Erythroblast (primary cell): ENCODE measurements at places on chromosomes 7 and 10.

DNA sequence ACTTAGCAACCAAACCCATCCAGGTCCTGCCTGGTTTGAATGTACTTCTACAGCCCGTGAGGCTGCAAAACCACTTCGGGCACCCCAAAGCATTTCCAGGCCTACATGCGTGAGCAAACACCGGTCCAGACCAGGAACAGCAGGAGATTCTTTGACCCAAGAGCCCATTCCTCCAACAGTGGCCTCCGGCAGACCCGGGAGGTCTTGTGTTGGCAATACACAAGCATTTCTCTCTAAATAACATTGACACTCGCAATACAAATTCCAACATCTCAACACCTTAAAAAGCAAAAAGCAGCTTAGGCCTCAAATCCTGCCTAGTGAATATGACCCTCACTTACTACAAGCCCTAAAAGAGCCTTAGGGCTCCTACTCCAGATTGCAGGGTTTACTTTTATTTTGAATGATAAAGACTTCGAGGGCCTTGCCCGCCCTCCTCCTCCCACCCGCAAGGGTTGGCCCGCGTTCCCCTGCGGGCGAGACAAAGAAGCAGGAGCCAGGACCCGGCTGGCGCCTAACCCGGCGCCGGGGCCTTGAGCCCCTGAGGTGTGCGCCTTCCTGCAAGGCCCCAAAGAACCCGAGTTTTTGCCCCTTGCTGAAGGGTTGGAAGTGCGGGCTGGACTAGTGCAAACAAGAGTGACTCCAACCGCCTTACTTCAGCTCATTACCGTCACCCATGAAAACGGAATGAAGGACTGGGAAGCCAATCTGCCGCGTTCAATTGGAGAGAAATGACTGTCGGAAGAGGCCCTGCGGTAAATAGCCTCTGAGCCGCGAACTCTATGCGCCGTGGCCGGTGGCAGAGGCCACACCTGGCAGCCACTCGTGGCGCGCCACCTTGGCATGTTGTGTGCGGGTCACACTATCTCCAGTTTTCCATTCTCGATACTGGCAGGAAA, 3.4 kb upstream of the DLX6 start:
- no peak for DNase-seq

DNA sequence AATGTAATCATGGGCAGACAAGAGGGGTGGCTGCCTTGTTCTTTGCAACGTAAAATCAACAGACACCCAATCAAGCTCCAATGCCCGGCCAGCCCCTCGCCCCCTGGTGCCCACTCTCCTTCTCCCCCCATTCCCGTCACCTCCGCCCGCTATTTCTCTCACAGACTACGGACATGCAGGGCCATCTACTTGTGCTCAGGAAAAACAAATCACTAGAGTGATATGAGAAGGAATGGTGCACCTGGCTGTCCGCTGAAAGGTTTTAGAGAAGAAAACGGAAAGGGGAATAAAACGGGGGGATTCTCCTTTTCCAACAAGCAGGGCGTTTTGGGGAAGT, 396 bp downstream of the GRM8 start:
- DNase-seq, result no peak

GRCh38 chr10:61081301-61081700, 137.3 kb upstream of the RHOBTB1 start:
- DNase-seq, result no peak

DNA sequence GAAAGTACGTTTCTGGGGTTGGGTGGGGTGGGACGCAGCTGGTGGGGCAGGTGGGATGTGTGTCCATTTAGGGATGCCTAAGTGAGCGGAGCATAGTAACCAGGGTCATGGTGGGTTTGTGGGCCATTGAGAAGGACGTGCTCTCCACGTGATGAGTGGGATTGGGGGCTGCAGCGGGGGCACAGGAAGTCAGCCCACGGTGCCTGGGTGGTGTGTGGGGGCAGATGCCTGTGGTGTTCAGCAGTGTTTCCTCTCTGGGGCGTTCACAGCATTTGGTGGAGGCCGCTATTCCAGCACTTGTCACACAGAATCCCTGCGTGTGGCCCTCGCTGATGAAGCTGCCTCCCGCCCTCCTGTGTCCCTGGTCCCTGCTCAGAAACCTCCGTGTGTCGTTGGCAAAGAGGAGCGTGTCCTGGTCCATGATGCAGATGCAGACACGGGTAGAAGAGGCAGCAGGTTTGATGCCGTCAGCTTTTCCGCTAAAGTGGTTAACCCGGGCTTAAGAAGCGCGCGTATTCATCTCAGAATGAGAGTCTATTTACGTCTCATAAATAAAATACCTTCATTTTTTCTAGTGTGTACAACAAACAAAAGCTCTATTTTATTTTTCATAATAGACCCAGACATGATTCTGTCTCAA, 274.2 kb downstream of the ADARB2 start:
- no peak for DNase-seq

GRCh38 chr7:135670179-135670578, 7.9 kb downstream of the STMP1 start:
- DNase-seq, result no peak
